NCI-H524 treated with DMSO at 0.1 percent for 48 hours (cell line): ENCODE measurements at places on chromosomes 3 and 15.
A peak's percentile ranks its signal among the peaks of the same experiment; 100 is the strongest.

DNA sequence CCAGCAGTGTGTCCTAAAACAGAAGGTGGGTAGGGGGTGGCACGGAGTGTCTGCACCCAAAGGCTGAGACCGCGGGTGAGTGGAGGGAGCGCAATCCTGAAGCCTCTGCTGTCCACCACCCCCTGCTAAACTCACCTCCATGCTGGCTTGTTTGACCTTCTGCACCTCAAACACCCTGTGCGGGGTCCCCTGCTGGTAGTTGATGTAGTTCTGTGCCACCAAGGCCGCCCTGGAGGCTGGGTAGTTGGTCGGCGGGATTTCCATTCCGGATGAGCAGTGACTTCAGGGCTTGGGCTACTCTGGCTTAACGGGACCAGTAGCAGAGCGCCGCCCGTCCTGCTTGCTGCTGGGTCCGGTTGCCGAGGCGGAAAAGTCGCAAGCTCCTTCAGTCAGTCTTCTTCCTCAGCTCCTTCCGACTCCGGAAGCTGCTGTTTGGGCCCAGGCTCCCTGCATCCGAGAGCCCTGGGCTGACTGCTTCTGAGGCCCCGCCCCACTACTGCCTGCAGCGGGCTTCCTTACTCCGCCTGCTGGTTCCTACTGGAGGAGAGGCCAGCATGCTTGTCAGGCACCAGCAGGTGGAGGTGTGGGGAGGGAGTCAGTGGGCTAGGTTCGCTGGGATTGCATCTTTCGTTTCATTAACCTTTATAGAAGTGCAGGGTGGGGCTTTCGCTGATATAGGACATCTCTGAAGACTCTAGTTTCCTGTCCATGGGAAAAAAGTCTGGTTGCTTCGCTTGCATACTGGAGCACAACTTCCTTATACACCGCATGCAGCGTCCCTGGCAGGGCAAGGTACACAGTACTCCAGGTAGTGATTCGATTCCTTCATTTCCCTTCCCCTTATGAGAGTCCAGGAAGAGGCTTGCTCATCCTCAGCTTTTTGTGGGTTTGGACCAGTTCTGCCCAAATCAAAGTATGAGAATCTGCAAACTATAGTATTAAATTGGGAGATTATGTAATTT, at the start of gene LXN:
Gene LXN (minus strand): TSS at position 434 of the 962 bp plus-strand sequence. CDS start 170 bp downstream, at position 264.
- DNase-seq, result no peak

GRCh38 chr3:184765047-184765729, 46.8 kb upstream of the VPS8 start:
- no peak for DNase-seq

- no peak for DNase-seq
Observed at GRCh38 chr15:69424001-69424400, 9.9 kb downstream of the KIF23 start.

DNA sequence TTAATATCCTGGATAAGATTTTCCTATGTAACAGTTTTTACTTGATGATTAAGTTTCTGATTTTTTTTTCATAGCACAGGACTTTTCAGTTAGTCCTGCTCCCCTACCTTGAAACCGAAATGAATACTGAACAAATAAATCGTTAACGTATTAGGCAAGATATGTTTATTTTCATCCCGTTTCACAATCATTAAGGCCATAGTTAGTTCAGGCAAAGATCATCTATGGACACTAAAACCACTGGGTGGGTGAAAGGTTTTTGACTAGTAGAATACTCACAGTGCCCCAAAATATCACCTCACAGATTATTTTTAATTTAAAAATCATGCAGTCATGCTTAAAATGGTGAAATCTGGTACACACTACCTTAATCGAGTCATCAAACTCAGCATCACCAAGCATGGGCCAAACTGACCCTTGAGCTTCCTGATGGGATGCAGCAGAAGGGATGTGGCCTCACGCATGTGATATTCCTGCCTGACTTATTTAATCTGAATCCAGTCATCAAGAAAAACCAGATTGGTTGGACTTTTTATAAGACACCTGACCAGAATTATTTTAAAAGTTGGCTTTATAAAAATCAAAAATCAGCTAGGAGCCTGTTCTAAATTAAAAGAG, 365.0 kb downstream of the LPP start:
- no peak for DNase-seq

- peak; percentile 58 for DNase-seq
Observed at GRCh38 chr3:27721717-27722564, at the start of gene EOMES. Gene EOMES, minus strand, starts transcription at chr3:27722323. Its CDS starts 29 bp downstream, at chr3:27722294.

DNA sequence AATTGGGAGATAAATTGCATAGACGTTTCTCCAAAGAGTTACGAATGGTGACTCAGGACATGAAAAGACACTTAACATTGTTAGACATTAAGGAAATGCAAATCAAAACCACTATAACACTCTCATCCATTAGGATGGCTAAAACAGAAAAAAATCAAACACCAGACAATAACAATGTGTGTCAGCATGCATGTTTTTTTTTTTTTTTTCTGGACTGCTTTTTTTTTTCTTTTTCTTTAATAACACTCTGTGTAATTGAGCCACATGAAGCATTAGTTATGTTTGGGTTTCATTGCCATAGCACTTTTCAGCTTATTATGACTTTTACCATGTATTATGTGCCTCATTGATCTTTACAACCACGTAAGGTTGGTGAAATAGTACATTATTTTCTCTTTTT, 95.0 kb downstream of the NFKBIZ start:
- DNase-seq, result no peak

DNA sequence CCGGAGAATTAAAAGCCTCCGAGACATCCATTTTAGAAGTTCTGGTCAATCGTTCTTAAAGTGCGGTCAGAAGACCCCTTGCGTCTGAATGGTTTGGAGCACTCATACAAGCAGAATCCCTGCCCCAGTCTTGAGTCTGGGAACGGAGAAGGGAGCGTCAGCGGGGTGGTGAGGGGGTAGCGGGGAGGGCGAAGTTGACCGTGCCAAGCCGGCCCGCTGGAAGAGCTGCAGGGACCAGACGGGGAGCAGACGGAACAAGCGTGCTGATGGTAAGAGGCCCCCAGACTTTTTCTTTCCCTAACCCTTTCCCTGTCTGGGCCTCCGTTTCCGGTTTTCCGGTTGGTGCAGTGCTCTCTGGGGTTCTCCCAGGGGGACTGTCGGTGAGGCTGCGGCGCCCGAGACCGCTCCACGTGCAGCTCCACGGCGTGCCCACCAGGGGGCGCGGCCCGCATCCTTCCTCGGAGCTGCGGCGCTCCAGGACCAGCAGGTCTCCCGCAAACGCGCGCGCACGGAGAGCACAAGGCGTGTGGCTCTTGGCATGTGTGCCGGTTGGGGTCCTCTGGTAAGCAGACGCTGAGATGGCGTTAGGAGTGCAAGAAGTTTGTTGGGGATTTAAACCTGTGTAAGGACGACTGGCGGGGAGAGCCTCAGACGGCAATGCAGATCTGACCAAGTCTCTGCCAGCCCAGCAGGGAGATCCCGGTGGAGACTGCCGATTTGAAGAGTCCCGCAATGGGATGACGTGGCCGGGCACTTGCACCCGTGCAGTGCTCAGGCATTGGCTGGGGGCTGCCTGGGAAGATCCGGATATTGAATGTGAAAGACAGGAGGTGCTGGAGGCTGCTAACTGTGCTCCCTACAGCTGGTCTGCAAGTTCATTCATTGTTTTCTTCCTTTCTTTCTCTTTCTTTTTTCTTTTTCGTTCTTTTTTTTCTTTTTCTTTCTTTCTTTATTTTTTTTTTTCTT, 19.2 kb upstream of the CORO2B start:
- DNase-seq, result peak; percentile 78

DNA sequence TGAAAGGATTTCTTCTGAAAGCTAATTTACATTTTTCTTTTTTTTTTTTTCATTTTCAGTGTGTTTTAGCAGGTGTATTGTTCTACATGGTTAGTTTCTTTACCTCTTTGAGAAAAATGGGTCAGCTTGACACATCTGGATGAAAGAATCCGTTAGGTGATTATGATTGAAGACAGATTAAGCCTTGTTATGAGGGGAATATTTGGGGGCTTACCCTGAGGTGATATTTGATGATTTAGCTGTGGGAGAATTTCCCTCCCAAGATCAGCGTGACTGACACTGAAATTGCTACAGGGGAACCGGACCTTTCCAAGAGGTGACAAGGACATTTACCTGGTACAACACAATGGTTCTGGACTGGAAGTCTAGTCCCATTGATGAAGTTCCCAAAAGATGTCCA, 147.5 kb downstream of the NFKBIZ start:
- no peak for DNase-seq
